Stimulated activated CD8-positive, alpha-beta memory T cell treated with anti-CD3 and anti-CD28 coated beads, Interleukin-15, amount 100 ng/mL, for 4 hours (primary cell): ENCODE measurements at places on chromosomes 3 and 15.

- DNase-seq = no peak
Observed at GRCh38 chr3:117565777-117566176, 856.2 kb downstream of the TUSC7 start.

- DNase-seq = no peak
Observed at GRCh38 chr3:177960014-177960413, 576.2 kb upstream of the KCNMB2 start.

- DNase-seq = no peak
Observed at GRCh38 chr3:27596921-27597320, 112.7 kb upstream of the SLC4A7 start.

- DNase-seq = no peak
Observed at GRCh38 chr15:44882499-44882968, 74.0 kb upstream of the TERB2 start.

DNA sequence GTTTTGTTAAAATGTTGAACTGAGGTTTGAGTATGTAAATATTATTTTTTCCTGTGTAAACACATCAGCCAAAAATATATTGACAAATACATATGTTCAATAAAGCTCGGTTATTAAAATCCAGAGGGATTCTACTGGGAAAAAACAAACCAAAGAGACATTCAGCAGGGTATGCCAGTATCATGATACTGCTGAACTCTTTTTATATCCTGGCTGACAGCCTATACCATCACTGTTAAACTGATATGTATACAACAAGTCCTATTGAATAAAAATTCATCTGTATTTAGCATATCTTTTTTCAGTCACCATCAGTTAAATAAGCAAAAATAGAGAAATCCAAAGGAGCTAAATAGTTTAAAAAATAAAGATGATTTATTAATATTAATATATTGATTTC, 71.6 kb upstream of the NEO1 start:
- no peak for DNase-seq

DNA sequence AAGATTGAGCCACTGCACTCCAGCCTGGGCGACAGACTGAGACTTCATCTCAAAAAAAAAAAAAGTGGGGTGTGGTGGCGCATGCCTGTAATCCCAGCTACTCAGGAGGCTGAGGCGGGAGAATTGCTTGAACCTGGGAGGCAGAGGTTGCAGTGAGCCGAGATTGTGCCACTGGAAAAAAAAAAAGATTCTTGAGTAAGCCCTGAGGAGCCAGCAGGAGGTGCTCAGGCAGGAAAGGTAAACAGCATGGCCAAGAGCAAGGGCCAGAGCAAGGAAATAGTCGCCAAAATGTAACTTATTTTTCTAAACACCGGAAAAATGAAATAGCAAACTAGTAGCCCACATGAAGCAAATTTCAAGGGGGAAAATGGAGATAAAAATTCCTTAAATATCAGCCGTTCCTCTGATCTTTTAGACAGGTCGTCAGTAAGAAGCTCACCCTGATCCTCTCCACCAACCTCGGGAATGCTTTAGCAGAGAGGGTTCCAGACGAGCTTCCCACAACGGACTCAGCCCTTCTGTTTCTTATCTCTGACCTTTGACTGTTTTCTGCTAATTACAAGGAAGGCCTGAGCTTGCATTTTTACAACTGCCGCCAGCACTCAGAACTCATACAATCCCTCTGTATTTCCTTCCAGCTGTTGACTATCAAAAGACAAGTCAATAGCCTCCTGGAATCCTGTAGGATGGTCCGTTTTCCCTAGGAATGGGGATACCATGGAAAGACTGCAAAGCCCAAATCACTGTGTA, 45.0 kb upstream of the AKAP13 start:
- DNase-seq = no peak

DNA sequence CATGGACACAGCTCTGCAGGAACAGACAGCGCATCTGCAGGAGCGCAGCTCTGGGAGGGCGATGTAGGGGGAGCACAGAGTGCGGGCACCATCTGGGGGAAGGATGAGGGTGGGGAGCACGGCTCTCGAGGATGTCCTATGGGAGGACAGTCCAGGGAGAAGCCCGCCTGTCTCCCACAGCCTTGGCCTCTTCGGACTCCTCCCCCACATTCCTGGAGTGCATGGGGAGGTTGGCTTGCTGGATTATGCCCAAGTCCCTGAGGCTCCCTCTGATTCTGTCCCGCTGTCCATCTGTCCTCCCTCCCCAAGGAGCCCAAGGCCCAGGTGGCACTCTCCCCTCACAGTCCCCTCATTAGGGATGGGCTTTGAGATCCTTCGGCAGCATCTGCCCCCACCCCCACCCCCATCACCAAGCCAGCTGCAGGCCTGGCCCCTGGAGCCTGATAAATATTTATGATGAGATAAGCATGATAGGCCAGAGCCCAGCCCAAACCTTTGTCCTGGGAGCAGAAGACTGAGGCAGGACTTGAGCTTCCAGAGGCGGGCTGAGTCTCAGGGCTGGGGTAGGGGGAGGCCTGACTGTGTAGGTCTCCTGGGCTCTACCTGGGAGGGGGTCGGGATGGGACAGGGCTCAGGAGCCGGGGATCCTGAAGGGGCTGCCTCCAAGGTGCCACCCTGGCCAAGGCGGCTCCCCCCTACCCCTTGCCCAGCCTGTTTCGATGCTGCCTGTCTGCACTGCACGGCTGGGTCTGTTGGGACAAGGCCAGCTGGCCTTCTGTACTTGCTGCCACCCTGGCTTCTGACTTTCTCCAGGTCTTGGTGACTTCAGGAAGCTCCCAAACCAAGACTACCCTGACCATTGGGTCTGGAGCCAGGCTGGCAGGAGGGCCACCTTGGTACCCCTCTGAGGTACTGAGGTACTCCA, 28.6 kb upstream of the SEMA3F start:
- no peak for DNase-seq

- no peak for DNase-seq
Observed at GRCh38 chr3:123884203-123884831, at the start of gene MYLK. MYLK (minus strand) TSS chr3:123884332; CDS start chr3:123793841, 90,491 bp downstream.

GRCh38 chr3:142228964-142229363, 3.6 kb upstream of the GK5 start:
- no peak for DNase-seq

DNA sequence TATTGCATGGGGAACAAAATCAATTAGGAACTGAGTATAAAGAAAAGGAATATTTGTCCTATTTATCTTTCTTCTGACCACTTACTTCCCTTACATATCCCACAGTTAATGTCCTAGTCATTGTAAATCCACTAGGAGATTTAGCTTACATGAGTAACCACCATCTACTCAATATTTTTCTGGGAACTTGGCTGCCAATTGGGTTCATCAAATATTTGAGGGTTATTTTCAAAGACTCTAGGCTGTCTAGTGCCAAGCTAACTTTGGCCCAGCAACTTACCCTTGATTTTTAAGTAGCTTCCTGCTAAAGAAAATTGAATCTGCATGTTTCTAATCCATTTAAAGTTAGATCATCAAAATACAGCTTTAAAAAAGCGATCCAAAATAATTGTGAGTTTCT, 362.5 kb upstream of the EPHA3 start:
- no peak for DNase-seq

DNA sequence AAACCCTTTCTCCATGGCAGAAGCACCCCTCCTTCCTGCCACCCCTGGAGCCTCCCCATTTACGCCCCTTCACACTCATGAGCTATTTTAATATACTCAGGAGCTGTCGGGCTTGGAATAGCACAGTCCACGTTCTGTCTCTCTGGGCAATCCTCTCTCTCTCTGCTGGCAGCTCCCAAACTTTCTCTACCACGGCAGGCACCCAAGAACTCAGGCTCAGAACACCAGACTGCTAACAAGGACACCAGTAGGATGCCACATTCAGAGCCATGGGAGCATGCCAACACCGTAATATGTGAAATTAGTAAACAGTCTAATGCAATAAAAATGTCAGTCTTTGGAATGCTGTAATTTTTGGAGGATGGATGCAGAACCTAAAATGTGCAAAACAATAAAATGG, 19.3 kb downstream of the TNFAIP8L3 start:
- no peak for DNase-seq

DNA sequence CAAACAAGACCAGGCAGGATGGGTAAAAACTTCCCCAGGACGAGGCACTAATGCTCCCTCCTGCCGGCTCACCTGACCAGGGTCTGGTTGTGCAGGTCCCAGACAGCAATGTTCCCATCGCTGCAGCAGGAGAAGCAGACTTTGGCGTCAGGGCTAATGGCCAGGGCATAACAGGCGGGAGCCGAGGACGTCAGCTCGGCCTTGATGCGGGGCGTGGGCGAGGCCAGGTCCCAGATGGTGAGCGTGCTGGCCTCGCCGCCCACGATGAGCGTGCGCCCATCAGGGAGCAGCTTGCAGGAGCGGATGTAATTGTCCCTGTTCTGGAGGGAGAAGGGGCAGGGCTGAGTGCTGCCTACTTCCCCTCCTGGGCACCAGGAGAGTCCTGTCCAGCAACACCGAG, 43.4 kb downstream of the TLE3 start:
- no peak for DNase-seq

DNA sequence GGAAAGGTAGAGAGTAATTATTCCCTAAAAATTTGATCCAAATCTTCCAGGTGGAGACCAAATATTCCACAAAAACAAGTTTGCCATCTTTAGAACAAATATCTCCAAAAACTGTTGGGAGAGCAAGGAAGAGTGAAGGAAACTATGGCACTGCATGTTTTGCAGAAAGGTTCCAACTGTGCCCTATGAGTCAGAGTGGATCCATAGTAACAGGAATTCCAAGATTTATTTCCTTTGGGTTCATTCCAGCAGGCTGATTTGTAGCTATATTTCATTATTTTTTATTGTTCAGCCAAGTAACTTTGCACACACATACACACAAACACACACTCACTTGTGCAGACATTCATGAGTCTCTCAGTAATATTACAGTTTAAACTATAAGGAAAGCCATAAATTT, 459.7 kb upstream of the EPHA6 start:
- no peak for DNase-seq

GRCh38 chr3:5347486-5347885, 160.0 kb downstream of the EDEM1 start:
- DNase-seq = no peak

DNA sequence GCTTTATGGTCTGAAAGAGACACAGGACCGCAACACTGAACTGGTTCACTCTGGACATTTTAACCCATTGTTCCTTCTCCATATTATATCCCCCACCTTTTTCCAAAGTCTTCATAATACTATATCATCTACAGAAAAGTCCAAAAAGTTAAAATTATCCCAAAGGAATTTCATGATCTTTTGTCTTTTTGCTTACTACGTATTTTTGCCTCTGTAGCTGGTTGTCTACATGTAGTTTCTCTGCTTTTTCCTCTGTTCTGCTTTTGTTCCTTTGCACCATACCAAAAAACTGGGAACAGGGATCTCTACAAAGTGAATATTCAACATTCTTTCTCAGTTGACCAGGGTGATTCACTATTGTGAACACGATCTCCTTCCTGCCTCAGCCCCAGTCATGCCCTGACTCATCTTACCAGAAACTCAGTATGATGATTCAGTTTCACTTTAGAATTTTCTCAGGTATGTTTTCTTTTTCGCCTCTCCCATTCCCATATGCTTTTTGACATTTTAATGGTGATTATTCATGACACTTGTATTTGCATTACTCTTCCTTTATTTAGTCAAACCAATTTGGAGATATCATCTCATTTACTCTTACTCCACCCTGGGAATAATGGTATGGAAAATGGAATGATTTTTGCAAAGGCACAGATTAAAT, 14.5 kb downstream of the EMC4 start:
- no peak for DNase-seq

DNA sequence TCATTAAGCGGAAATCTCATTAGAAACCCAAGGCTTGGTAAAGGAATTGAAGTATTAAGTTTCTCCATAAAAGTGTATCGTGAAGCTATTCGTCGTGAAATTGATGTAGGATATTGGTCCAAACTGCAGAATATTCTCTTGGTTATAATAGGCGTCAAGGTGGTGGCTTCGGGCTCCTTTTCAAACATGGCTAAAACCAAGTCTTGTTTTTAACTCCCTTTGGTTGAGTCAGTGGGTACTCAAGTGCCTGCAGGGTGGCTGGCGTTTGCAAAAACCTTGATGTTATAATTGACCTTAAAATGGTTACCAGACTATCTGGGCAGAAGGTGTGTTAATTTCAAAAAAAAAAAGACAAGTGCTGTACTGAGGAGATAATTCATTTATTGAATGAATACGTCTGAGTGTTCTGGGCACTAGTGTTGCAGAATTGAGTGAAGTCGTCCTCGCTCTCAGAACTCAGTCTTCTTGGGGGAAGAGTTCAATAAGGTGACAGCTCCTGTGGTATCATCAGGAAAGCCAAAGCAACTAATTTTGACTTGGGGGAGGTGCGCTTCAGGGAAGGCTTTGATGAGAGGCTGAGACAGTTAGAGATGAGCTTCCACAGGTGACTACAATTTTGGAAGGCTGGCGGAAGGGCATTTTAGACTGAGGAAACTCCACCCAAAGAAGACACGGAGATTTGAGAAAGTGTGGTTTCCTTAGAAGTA, 1.5 kb downstream of the UBE2Q2 start:
- no peak for DNase-seq

DNA sequence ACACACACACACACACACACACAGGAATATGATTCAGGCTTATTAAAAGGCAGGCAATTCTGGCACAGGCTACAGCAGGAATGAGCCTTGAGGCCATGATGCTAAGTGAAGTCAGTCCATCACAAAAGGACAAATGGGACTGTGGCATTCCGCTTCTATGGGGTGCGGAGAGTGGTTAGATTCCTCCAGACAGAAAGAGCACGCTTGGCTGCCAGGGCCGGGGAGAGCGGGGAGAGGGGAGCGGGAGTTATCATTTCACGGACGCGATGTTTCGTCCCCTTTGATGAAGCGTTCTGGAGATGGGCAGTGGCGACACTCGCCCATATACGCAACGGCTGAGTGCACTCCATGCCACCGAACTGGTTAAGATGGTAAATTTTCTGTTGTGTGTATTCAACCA, 58.5 kb upstream of the FAM174B start:
- DNase-seq = no peak

GRCh38 chr3:49471856-49472495, 1.9 kb downstream of the DAG1 start:
- no peak for DNase-seq

GRCh38 chr3:128359846-128360642, 106.6 kb downstream of the DNAJB8 start:
- DNase-seq = no peak

GRCh38 chr3:106121491-106122289, 252.9 kb upstream of the CBLB start:
- DNase-seq = no peak

- no peak for DNase-seq
Observed at GRCh38 chr3:156664831-156665178, 9.6 kb upstream of the TIPARP start.
